ENCODE measurements at places on chromosomes 2 and 18.
A peak's percentile ranks its signal among the peaks of the same experiment; 100 is the strongest.

- no peak for DNase-seq
Observed at GRCh38 chr18:11986061-11986460, 4.8 kb downstream of the IMPA2 start.

DNA sequence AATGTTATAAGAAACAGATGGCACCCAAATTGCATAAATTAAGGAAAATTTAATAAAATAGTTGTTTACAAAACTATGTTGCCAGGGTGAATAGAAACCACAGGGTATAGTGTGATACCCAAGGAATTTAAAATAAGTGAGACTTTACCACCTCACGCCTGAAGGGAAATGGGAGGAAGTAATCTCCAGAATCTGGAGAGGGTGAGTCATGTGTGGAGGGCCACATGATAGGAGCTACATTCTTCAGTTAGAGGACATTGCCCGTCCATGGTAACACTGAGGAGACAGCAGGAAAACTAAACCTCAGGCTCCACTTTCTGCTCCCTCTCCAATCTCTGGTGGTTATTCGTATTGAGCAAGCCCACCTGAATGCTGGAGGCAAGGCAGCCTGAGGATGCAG is 97.2 kb upstream of the NXPH2 start:
- DNase-seq: no peak

- no peak for DNase-seq
Observed at GRCh38 chr2:48034295-48034694, 128.0 kb upstream of the FBXO11 start.

DNA sequence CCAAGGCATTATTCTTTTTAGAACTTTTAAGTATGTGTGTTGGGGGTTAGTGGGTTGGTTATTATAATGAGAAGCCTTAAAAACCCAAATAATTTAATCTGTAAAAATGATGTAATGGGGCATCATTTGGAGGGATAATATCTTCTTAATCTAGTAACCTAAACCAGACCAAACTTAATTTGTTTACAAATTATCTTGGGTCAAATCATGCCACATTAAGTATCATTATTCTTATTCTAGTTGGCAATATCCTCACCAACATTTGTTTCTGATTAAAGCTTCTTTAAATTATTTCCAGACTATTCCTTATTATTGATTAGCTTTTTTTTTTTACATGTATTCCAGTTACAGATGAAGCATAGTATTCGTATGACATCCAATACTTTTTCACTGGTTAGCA is 85.5 kb upstream of the VWC2L start:
- no peak for DNase-seq

- DNase-seq: no peak
Observed at GRCh38 chr2:101486258-101486701, 11.4 kb upstream of the RFX8 start.

GRCh38 chr2:43217228-43218154 is 8.9 kb downstream of the ZFP36L2 start:
- DNase-seq: no peak

DNA sequence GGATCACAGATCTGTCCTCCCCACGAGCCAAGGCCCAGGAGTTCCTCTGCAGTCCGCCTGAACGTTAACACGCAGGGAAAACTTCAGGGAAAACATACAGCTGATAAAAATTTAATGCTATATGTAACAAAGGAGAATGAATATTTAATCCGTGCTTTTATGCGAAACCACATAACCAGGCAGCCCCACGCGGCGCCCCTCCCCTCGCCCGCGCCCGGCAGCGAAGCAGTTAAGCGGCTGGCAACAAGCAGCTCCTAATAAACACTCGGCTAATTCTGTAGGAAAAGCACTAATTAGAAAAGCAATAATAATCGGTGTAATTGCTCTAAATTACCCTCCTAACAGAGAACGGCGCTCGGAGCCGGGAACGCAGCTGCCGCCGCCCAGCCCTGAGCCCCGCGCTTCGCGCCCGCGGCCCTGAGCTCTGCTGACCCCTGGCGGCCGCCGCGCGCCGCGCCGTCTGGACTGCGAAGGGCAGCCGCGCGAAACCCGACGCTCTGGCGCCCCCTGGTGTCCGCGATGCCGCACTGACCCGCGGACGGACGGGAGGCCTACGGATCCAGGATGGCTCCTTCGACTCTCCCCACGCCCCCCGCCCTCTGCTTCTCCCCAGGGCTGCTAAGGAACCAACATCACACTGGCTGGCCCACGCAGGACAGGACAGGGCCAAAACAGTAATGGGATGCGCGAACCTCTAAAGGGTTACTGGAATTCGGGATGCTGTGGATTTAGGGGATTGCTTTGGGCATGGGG is 181.4 kb downstream of the SMAD2 start:
- peak; percentile 74 for DNase-seq
